ENCODE measurements at places on chromosomes 4 and X. TPM values are rescaled to one million over a fixed set of nuclear protein-coding genes. Genes with fewer than 3 reads are reported as not detected.

RENBP gene
- total RNA-seq: 5.5 TPM

HERC6 gene
- total RNA-seq: 13.0 TPM

CPZ gene
- total RNA-seq: not detected

FGD1 gene
- total RNA-seq: 2.7 TPM

Data from tracheal epithelial cell (primary cell).